Fibroblast of lung (primary cell): ENCODE measurements at places on chromosomes 16 and 17. TPM values are rescaled to one million over a fixed set of nuclear protein-coding genes. Genes with fewer than 3 reads are reported as not detected.

- no peak overlapping the region for H3K27ac ChIP-seq
- no peaks in the 10 kb centered on the region for H3K27me3 ChIP-seq
- no peaks in the 10 kb centered on the region for H3K36me3 ChIP-seq
- peaks cover 12% of the 10 kb centered on the region for H3K4me1 ChIP-seq
These were observed 67.2 kb downstream of the ADCY9 start for GRCh38 chr16:4049031-4049430.

GRCh38 chr16:57640185-57640584 is 11.8 kb downstream of the ADGRG1 start:
- H3K4me1 ChIP-seq = peaks cover 11% of the 10 kb centered on the region
- H3K36me3 ChIP-seq = no peaks in the 10 kb centered on the region
- H3K27ac ChIP-seq = no peak overlapping the region
- H3K27me3 ChIP-seq = no peaks in the 10 kb centered on the region
- H3K4me3 ChIP-seq = no peak overlapping the region
- DNase-seq = no peak

- no peaks in the 10 kb centered on the region for H3K4me1 ChIP-seq
- DNase-seq = peak; percentile 67
- H3K36me3 ChIP-seq = no peaks in the 10 kb centered on the region
- H3K4me3 ChIP-seq = no peak overlapping the region
These were observed 418.7 kb upstream of the DYNLRB2 start for GRCh38 chr16:80122115-80122514.

DNA sequence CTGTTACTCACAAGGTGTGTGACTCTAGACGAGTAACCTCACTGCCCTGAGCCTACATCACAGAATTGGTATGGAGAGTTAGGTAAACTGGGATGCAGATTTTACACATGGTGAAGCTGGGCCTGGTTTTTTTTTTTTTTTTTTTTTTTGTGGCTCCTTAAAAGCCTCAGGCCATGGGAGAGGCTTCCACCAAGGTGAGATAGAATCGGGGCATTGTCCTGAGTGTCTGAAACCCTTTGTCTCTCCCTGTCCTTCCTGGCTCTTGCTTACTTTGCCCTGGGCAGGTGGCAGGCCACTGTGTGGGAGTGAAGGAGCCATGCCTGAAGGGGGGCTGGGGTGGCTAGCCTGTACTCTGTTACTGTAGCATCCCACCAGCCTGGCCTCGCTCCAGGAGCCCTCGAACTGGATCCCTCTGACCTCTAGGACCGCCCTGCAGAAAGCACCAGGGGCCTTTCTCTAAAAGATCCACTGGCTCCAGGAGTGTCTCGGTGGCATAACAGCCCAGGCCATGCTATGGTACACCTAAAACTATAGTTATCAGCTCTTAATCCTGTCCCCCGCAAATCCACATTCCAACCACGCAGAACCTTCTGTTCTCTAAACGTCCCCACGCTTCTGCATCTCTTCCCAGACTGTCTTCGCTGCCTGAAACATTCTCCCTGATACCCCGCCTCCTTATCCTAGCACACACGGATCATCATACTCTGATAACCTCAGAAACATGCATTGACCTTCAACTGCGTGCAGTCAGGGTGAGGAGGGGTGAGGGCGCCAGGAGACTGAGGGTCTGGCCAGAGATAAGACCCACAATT is 1.7 kb upstream of the SLC13A2 start:
- H3K4me1 ChIP-seq = no peaks in the 10 kb centered on the region
- H3K27ac ChIP-seq = no peak overlapping the region
- DNase-seq = no peak
- H3K36me3 ChIP-seq = no peaks in the 10 kb centered on the region
- no peak overlapping the region for H3K4me3 ChIP-seq
- peaks cover 18% of the 10 kb centered on the region for H3K27me3 ChIP-seq

- H3K27ac ChIP-seq = no peak overlapping the region
- no peak for DNase-seq
- H3K4me3 ChIP-seq = no peak overlapping the region
- H3K27me3 ChIP-seq = no peaks in the 10 kb centered on the region
- H3K36me3 ChIP-seq = no peaks in the 10 kb centered on the region
These were observed 172.3 kb upstream of the IRX6 start for GRCh38 chr16:55151561-55152305.

DNA sequence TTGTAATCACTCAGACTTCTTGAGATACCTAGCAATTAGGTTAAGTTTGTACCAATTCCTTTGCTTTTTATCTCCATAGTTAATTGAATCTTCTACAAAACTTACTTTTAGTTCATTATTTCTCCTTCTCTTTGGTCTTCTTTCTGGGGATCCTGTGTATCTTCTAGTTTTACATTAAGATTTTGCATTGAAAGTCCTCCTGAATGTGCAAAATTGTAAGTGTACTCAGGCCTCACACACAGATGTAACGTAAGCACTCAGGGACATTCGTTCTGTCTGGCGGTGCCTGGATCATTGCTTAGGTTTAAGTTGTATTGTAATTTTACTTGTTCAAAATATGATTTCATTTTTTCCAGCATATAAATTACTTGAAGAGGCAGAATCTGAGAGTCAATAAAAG is 222.6 kb upstream of the CPHXL start:
- no peaks in the 10 kb centered on the region for H3K27me3 ChIP-seq
- no peak overlapping the region for H3K4me3 ChIP-seq
- no peak for DNase-seq
- H3K27ac ChIP-seq = no peak overlapping the region
- H3K36me3 ChIP-seq = no peaks in the 10 kb centered on the region

DNA sequence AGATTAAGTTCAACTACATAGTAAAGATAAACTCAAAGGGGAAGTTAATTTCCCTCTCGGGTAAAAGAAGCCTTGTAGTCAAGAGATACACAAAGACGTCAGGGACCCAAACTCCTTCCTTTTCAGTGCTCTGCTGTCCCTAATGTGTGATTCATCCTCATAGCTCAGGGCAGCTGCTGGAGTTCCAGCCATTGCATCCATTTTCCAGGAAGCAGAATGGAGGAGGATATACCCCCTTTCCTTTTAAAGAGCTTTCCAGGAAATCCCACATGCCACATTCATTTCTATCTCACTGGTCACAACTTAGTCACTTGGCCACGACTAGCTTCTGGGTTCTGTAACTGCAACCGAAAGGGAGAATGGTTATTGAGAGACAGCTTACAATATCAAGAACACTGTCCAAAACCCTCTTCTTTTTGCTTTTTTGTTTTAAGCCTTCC is 95.3 kb downstream of the SOCS1 start:
- no peaks in the 10 kb centered on the region for H3K27me3 ChIP-seq
- DNase-seq = no peak
- H3K27ac ChIP-seq = no peak overlapping the region
- no peak overlapping the region for H3K4me3 ChIP-seq

DNA sequence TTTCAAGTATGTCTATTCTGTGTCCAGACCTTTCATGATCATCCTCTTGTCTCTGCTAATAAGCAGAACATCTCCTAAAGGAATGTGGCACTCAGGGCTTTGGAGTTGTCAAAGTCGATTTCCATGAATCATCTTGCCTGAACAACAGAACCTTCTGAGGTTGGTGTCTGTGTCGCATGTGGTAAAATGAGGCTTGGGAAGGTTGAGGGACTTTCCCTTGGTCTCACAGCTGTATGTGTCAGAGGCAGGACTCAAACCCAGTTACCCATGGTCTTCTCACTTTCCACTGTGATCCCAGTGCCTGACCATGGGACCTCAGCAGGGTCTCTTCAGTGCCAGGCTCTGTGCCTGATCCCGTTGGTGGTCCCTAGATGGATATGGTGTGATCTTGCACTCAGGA is 4.2 kb upstream of the GPRC5B start:
- no peaks in the 10 kb centered on the region for H3K36me3 ChIP-seq
- no peak overlapping the region for H3K27ac ChIP-seq
- DNase-seq = no peak
- H3K4me1 ChIP-seq = peaks cover 7% of the 10 kb centered on the region
- no peaks in the 10 kb centered on the region for H3K27me3 ChIP-seq
- no peak overlapping the region for H3K4me3 ChIP-seq

The ADAD2 gene
- not detected in 2 replicates for total RNA-seq

The CES4A gene
- total RNA-seq = 2.1 TPM in 2 replicates

The KSR1 gene
- total RNA-seq = 7.4 and 10.1 TPM in 2 replicates

The NUP85 gene
- 18.5 and 21.3 TPM in 2 replicates for total RNA-seq
